Left cardiac atrium (tissue), 4 donors: ENCODE measurements at places on chromosomes 7 and 10. TPM values are rescaled to one million over a fixed set of nuclear protein-coding genes. Genes with fewer than 3 reads are reported as not detected.

DNA sequence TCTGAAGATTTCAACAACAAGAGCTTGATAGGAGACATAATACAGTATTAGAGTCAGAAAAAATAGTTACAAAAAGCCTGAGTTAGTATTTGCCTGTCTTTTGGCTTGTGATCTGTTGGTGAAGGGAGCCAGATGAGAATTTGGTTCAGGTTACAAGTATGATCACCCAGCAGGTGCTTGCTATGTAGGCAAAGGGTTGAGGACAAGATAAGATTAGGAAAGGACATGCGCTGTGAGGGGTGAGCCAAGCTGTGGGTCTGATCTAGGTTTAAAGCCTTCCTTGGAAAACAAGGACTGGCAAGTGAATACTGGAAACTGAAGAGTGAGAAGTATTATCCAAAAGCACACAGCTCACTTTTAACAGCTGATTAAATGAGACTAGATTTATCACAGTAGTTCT lies 28.7 kb upstream of the CD36 start:
- DNase-seq = no peak

- peak; percentile 3 for DNase-seq
Measured at GRCh38 chr10:48469516-48470020, 135.3 kb downstream of the ARHGAP22 start.

DNA sequence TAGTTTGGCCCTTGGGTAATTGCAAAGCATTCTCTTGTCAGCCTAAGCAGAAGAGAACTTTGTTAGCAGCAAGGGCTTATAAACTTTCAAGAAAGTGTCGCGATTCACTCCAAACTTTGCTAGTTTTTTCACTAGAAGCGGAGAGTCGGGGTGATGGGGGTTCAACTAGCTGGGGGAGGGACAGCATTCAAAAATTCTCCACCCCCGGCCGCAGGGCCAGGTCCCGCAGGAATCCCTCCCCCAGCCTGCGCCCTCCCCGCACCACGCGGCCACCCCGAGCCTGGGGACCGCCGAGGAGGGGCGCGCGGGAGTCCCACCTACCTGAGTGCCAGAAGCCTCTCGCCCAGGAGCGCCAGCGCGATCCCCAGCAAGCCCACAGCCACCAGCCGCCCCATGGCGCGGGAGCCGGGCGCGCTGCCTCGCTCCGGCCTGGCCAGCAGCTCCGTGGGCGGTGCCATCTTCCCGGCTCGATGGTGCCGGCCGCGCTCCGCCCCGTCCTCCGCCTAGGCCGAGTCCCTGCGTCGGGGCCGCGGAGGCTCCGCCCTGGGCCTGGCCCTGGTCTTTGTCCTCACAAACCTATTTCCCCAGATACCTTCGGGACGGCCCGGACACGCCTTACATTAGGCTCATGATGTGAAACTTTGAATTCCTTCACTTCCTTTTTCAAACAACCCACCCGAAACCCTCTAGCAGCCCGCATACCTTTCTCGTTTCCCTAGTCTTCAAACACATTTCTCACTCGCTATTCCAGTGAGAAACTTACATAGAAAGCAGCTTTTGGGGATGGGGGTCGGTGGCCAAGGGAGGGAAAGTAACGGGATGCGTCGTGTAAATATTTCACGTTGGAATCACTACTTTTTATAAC lies at the start of gene PON2:
Gene PON2, minus strand, starts transcription at position 472 of the 865 bp plus-strand sequence. Its CDS starts 77 bp downstream, at position 395.
- peak; percentile 90 for DNase-seq

DNA sequence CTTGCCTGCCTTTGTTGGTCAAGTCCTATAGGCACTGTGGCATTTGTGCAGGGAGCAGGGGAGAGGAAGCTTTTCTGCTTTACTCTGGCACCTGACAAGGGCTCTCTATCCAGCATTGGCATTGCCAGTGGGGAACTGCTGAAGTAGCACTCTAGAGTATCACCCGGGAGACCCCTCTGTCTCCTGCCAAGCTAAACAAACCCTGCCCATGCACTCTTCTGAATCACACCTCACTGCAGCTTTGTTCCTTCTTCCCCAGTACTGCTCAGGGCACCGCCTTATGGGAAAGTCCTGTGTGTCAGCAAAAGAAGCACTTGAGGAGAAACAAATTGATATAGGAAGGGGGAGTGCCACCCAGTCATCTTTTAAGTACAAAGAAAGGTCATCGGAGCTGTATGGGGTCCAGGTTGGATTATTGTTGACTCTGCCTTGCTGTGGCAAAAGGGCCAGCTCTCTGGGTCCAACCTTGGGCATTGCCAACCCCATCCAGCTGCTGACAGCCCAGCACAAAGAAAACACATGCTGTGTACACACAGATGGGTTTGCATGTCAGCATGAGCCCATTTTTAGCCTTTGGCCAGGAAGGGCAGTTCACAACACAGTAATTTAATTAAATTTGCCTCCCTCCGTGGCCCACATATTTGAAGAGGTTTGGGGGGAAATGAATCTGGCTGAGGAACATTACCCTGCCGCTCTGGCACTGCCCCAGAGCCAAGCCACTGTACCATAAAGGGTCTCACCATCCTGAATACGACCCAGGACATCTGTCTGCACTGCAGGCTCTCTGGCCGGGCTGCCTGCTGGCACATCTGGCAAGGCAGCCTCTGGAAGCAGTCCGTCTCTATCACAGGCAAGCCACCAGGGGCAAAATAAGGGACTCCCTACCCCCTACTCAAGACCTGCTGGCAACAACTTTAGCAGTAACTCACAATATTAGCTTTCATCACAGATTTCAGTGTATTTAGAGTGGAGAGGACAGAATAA lies 13.1 kb downstream of the LRRC4 start:
- DNase-seq = no peak

GRCh38 chr10:106999118-106999707 lies 165.3 kb downstream of the SORCS1 start:
- no peak for DNase-seq

DNA sequence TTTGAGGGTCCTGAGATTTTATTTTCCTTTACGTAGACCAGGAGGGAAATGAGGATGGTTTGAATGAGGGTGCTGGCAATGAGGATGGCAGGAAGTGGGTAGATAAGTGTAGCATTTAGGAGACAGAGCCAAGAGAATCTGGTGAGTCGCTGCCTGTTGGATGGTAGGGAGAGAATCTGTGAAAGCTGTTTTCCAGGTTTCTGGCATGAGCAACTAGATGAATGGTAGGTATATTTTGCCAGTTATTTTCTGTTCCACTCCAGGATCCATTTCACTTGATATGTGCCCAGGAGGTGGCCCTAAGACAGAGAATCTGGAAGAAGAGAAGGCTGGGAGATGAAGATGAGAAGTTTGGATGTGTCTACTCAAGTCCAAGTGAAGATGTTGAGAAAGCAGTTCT lies 63.3 kb upstream of the VIPR2 start:
- DNase-seq = no peak

DNA sequence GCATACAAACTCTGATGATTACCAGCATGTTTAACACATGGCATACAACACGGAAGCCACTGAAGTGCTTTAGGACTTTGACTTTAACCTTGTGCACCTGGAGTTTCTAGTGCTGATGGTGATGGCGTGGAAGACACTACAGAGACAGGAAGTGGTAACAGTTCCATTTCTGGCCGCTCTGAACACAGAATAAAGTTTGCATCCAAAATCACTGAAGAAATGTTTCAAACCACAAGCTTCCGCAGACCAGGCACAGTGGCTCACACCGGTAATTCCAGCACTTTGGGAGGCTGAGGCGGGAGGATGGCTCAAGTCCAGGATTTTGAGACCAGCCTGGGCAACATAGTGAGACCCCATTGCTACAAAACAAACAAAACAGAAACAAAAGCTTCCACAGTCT lies 40.3 kb upstream of the TNPO3 start:
- DNase-seq = no peak

- DNase-seq = no peak
Measured at GRCh38 chr10:111233439-111233838, 156.6 kb downstream of the ADRA2A start.

- peak; percentile 11 for DNase-seq
Measured at GRCh38 chr7:47492716-47493325, 89.1 kb downstream of the TNS3 start.

The FOXP2 gene
- total RNA-seq = 2.4 TPM

The ARHGAP22 gene
- total RNA-seq = 6.0 TPM

The ACBD7 gene
- total RNA-seq = not detected

The KIAA1549 gene
- 1.3 TPM for total RNA-seq

The STYXL1 gene
- total RNA-seq = 8.2 TPM

The PARD3 gene
- total RNA-seq = 23.1 TPM
